ENCODE measurements at places on chromosomes 4 and X.
A peak's percentile ranks its signal among the peaks of the same experiment; 100 is the strongest.

DNA sequence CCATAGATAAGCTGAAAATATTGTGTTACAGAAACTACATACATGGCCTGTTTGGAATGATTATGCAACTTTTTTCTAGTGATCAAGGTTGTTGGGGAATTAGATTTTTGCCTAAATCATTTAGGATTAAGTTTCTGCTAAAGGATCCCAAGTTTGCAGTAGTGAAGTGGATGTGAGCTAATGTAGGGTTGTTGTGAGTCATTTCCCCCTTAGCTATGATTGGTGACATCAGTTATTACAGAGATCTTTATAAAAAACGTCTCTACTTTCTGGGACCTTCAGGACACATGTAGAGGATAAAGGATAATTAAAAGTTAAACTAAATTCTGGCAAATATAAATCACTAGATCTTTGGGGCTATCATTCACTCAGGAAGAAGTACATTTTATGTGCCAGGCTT, 133.3 kb downstream of the GATB start:
- DNase-seq: no peak

GRCh38 chrX:40863671-40864070, 128.3 kb upstream of the MED14 start:
- DNase-seq: no peak

DNA sequence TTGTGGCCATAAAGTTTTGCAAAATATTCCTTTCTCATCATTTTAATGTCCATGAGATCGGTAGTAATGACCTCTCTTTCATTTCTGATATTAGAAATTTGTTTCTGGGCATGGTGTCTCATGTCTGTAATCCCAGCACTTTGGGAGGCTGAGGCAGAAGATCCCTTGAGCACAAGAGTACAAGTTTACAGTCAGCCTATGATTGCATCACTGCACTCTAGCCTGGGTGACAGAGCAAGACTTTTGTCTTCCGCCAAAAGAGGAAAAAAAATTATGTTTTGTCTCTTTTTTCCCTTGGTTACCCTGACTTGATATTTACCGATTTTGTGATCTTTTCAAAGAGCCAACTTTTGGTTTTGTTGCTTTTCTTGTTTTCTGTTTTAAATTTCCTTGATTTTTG, 10.8 kb upstream of the NKAP start:
- no peak for DNase-seq

DNA sequence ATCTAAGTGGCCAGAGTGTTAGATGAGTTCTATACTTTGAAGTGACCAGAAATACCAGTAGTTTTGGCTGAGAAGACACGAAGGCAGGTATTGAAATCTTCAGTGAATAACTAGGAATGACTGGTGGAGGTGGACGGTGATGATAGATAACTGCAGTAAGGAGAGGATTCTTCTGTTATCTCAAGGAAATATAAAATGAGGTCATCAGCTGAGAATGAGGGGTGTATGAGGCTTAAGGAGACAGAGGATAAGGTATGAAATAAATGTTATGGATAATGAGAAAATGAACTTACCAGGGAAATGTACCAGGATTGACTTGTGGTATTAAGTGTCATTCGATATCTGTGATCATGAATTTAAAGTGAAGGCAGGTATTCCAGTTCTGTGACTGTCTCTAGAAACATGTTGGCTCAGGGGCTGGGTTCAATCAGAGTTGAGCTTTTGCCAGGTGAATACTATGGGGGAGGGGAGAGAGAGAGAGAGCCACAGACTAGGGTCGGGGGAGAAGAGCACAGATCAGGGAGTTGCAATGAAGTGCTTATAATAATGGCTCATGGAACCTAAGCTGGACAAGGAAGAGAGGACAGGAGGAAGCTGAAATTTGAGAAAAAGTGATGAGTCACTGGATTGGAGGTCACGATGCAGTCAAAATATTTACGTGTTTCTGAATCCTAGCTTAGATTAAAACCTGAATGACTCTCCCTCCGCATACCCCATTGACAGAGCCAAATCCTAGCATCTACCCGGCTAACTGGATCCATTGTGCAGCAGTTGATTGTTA, 37.5 kb upstream of the BRS3 start:
- no peak for DNase-seq

- no peak for DNase-seq
Measured at GRCh38 chr4:119020158-119020557, 115.5 kb upstream of the MYOZ2 start.

DNA sequence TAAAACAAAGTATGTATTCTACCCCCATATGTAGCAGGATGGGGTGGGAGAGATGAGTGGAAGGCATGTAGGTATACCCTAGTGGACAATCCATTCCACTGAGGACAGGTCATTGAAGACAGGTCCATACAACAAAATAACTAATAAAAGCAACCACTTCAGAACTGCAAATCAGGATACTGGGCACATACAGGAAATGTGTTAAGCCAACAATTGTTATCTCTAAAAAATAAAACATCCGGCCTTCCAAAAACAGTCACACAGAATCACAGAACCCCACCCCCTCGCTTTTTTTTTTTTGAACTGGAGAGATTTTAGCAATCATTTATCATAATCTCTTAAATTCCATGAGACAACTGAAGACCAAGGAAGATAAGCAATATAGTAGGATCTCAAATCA, 112.9 kb downstream of the FRYL start:
- DNase-seq: no peak

DNA sequence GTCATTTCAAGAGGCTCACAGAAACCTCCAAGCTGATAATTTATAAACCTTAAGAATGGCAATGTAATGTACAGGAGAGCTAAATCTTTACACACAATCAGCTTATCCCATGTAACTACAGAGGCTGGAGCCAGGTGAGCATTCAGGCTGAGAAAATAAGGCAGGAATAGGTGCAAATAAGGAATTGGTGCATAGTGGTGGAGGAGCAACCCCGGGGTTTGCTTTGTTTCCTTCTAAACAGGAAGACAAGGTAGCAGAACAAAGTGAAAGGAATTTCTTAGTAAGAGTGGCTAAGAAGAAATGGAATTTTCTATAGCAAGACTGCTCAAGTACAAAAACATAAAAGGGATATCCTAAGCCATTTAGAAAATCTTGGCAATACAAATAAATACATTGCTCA, 82.4 kb downstream of the NR3C2 start:
- DNase-seq: no peak

GRCh38 chrX:46626566-46626965, 53.0 kb downstream of the CHST7 start:
- no peak for DNase-seq

DNA sequence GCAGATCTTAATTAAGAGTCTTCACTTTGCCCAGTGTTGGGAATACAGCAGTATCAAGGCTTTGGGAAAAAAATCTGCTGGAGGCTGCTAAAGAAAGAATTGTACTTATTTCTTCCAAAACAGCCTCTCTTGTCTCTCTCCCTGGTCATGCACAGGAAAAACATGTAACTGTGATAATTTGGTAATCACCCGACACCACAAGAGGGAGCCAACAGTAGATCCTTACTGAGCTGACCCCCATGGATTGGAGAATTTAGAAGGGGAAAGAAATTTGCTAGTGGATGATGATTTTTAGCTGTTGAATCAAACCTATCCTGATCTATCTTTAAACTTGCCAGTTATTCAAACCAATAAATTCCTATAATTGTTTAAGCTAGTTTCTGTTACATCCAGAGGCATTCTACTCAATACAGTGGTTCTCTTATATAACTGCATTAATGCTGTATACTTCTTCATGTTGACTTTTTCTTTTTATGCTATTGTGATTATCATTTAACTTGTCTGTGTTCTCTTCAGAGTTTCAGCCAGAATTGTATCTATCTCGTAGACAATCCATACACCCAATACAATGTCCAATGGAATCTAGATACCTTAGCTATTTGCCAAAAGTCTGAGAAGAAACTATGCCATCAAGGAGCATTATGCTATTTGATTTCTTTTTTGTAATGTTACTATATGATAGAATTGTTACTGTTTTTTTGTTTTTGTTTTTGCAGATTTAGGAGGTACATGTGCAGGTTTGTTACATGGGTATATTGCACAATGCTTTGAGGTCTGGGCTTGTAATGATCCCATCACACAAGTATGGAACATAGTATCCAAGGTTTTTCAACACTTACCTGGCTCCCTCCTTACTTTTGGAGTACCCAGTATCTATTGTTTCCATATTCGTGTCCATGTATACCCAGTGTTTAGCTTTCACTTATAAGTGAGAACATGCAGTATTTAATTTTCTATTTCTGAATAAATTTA, 31.3 kb upstream of the ARHGEF38 start:
- no peak for DNase-seq

DNA sequence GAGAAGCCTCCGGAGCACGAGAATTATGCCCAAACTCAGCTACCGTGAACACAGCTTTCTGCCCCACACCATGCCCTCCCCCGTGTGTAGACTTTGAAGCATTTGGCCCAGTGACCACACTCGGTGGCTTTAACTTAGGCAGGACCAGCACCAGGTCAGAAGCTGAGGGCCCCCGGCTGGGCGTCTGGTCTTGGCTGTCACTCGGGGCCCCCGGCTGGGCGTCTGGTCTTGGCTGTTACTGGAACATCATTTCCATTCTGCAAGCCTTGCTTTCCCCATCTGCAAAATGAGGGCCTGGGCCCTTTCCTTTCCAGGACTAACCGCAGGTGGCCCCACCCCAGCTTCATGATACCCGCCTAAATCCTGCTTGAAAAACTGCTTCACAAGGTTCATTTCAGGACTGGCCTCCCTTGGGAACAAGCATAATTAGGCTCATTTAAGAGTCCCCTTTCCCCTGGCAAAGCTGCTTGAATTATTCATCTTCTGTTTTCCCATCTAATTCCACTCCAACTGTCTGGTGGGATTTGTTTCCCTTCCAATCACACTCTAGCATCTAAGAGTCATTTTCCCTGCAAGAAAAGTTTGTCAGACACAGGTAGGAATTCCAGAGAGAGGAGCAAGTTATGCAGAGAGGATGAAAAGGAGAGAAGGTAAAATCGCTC, 82.5 kb downstream of the WFS1 start:
- no peak for DNase-seq

GRCh38 chr4:139958739-139959098, 195.3 kb downstream of the MAML3 start:
- DNase-seq: no peak

DNA sequence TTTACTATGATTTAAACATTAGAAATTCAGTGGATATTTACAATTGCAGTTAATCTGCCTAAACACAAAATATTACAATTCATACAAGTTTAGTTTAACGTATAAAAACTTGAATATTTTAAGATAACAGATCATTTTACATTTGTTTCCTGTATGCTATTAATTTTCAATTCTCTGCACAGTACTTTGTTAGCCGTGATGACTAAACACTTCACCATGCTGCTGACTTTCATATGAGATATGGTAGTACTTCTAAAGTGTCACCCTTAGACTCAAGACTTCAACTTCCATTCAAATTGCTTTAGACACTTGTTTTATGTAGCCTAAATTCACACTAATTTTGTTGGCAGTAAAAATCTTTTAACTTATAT, 1646.4 kb upstream of the ADGRL3 start:
- no peak for DNase-seq

DNA sequence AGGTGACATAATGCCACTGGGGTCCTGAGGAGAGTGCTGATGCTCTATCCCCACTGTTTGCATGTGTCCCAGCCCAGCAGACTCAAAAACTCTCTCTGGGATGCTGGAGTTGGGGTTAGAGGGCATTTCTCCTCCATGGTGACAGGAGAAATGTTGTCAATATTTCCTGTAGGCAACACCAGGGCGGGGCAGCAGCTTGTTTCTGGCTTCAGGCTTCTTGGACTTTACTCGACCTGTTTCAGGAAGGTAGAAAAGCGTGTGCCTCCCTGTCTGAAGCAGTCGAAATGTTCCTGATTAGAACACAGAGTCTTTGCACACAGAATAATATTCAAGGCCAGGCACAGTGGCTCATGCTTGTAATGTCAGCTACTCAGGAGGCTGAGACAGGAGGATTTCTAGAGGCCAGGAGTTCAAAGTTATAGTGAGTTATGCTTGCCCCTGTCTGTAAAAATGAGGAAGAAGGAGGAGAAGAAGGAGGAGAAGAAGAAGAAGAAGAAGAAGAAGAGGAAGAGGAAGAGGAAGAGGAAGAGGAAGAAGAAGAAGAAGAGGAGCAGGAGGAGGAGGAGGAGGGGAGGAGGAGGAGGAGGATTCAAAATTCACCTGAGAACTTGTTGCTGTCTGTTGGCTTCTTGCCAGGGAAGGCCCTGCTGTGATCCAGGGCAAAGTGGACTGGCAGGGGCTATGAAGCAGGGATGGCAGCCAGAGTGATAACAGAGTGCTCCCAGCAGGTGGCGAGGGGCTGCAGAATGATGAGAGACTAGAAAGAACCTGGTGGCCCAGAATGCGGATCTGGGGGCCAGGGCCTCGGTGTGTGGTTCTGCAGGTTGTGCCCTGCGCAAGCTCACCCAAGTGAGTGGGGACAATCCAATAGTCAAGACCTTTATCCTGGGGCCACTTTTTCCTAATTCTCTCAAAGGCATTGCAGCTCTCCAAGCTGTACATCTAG, 82.9 kb downstream of the RTL5 start:
- peak; percentile 26 for DNase-seq

DNA sequence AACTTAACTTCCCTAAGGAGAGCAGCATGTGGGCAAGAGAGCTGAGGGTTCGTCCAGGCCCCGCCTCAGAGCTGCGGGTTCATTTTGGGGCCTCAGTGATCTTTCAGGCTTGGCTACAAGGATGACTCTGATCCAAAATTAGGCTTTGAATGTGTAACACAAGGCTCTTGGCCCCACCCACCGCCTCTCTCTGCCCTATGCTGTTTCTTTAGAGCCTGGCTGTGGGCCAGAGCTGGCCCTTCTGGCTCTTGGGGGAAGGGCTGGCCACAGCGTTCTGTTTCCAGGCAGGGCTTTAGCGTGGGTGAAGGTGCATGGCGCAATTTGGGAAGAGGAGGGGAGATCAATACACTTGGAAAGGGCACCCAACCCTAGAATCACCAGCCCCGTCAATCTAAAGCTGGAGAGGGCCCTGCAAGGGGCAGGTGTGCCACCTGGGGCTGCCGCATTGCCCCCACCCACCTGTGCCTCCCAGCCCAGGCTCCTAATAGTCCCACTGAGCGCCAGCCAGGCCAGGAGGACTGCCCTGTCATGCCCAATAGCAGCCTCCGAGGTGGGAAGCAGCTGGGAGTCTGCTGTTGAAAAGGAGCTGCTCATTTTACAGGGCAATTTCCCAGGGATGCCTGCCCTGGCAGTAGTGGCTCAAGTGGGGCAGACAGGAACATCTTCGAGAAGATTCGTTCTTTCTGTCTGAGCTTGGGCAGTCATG, 84.5 kb upstream of the MAML3 start:
- DNase-seq: no peak

GRCh38 chr4:82891707-82892466, 934 bp upstream of the SEC31A start:
- DNase-seq: no peak

GRCh38 chr4:84336964-84337705, 162.0 kb downstream of the NKX6-1 start:
- no peak for DNase-seq

GRCh38 chr4:73815145-73815544, 21.3 kb upstream of the CXCL6 start:
- no peak for DNase-seq

DNA sequence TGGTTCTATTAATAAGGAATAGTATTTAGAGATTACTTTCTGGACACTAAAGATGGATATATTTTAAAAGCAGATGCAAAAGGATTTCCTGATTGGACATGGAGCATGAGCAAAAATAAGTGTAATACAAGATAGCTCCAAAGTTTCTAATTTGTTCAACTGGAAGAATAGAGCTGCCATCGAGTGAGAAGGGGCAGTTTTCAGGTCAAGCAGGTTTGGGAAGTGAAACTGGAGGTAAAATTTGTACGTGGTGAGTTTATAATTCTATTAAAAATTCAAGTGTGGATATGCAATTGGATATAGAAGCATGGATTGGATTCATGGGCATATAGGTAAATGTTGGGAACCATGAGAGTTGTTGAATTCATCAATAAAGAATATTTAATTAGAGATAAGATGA, 31.8 kb downstream of the PRDM8 start:
- DNase-seq: no peak

- DNase-seq: no peak
Measured at GRCh38 chrX:46649421-46650260, 76.1 kb downstream of the CHST7 start.
